ENCODE measurements at places on chromosomes 13 and 19.

DNA sequence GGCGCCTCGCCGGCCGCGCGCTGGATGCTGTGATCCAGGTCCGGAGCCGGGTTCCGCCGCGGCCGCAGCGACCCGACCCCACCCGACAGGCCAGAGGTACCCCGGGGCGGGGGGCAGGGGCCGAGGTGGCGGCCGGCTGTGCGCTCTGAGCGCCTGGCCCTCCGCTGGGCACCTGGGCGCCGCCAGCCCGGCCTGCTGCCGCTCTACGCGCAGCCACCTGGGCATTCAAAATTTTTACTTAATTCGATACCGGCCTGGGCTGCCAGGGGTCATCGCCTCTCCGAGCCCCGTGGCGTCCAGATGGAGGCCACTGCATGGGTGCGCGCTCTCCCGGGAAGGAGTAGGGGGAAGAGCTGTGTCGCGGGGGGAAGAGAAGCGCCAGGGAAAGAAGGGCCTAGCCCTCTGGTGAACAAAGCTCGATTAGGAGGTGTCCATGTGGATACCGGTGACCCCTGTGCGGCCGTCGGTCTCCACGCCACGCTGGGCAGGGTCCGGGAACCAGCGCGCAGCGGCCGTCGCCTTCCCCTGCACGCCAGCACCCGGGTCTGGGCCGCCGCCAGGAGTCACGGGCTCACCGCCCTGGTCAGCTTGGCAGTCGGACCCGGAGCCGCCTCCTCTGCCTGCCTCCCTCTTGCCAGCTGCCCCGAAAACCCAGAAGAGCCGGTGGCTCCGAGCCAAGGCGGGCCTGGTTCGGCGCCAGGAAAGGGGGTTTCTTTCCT, 666 bp downstream of the BIVM start:
- peak overlapping the region; percentile 61 for H3K27ac ChIP-seq
- no peak for DNase-seq
- H3K27me3 ChIP-seq = no peaks in the 10 kb centered on the region
- peaks cover 11% of the 10 kb centered on the region for H3K4me1 ChIP-seq
- H3K4me3 ChIP-seq = peak overlapping the region; percentile 77

- H3K27me3 ChIP-seq = no peaks in the 10 kb centered on the region
- no peak overlapping the region for H3K27ac ChIP-seq
- peaks cover 54% of the 10 kb centered on the region for H3K36me3 ChIP-seq
- H3K4me3 ChIP-seq = no peak overlapping the region
- no peaks in the 10 kb centered on the region for H3K4me1 ChIP-seq
Observed at GRCh38 chr19:11027381-11027780, 61.9 kb upstream of the LDLR start.

DNA sequence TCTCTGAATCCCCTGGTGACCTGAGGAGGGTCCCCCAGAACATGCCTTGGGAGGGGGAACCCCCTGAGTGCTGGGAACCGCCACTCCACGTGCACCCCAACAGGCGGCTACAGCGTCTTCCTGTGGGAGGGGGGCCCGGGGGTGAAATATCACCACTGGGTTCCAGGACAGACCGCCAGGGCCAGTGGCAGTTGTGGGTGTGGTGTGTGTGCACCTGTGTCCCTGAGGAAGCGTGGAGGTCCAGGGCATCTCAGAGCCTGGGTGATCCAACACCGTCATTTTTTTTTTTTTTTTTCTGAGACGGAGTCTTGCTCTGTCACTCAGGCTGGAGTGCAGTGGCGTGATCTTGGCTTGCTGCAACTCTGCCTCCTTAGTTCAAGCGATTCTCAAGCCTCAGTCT, 4.2 kb downstream of the ADGRE5 start:
- H3K27ac ChIP-seq = no peak overlapping the region
- no peaks in the 10 kb centered on the region for H3K36me3 ChIP-seq
- H3K4me1 ChIP-seq = peaks cover 22% of the 10 kb centered on the region
- no peak overlapping the region for H3K4me3 ChIP-seq
- no peak for DNase-seq

GRCh38 chr13:27658546-27658945, 36.9 kb downstream of the POLR1D start:
- no peaks in the 10 kb centered on the region for H3K27me3 ChIP-seq
- no peak overlapping the region for H3K4me3 ChIP-seq
- peaks cover 28% of the 10 kb centered on the region for H3K4me1 ChIP-seq
- no peak for DNase-seq
- H3K27ac ChIP-seq = no peak overlapping the region

GRCh38 chr19:40598121-40598917, 2.9 kb upstream of the LTBP4 start:
- no peaks in the 10 kb centered on the region for H3K36me3 ChIP-seq
- DNase-seq = no peak
- peaks cover 38% of the 10 kb centered on the region for H3K4me1 ChIP-seq
- no peak overlapping the region for H3K4me3 ChIP-seq
- H3K27ac ChIP-seq = no peak overlapping the region

GRCh38 chr13:35770756-35771297, 294.3 kb upstream of the MAB21L1 start:
- H3K4me3 ChIP-seq = no peak overlapping the region
- H3K4me1 ChIP-seq = no peaks in the 10 kb centered on the region
- H3K27me3 ChIP-seq = no peaks in the 10 kb centered on the region
- no peak overlapping the region for H3K27ac ChIP-seq

DNA sequence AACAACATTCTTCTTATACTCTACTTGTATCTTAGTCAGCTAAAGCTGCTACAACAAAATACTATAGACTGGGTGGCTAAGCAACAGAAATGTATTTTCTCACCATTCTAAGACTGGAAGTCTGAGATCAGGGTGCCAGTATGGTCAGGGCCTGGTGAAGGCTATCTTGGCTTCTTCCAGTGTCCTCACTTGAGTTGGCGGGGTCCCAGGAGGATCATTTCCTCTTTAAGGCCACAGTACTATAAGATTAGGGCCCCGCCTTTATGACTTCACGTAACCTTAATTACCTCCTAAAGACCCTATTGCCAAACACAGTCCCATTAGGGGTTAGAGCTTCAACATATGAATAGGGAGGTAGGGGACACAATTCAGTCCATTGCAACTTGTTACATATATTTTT, 30.7 kb upstream of the DOCK9 start:
- no peak overlapping the region for H3K4me3 ChIP-seq
- H3K36me3 ChIP-seq = no peaks in the 10 kb centered on the region
- H3K27ac ChIP-seq = peak overlapping the region; percentile 65
- peaks cover 45% of the 10 kb centered on the region for H3K4me1 ChIP-seq

DNA sequence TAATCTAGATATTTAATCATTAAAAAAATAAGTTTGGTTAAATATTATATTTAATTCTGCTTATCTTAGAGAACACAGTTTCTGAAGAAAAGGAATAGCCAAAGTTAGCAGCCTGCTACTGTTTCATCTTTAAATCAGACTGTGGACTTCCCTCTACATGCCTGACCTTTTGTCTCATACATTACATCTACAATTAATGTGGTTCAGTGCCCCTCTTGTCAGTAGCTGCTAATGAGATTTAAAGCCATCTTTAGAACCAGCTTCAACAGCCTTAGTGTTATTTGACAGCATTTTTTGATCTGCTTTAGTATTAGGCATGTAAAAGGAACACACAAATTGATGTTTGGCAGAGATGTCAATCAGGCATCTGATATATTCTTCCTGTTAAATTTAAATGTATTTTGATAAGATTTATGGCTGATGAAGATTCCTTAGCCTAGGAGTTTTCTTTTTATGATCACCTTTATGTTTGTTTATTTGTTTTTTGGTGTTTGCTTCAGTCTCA, 1925.8 kb upstream of the PRR20A start:
- no peak overlapping the region for H3K27ac ChIP-seq
- no peaks in the 10 kb centered on the region for H3K27me3 ChIP-seq
- H3K4me3 ChIP-seq = no peak overlapping the region
- H3K36me3 ChIP-seq = no peaks in the 10 kb centered on the region
- DNase-seq = no peak

- no peaks in the 10 kb centered on the region for H3K36me3 ChIP-seq
- H3K27me3 ChIP-seq = no peaks in the 10 kb centered on the region
- H3K4me3 ChIP-seq = no peak overlapping the region
- H3K27ac ChIP-seq = no peak overlapping the region
Observed at GRCh38 chr13:29920025-29920643, 69.7 kb upstream of the UBL3 start.

DNA sequence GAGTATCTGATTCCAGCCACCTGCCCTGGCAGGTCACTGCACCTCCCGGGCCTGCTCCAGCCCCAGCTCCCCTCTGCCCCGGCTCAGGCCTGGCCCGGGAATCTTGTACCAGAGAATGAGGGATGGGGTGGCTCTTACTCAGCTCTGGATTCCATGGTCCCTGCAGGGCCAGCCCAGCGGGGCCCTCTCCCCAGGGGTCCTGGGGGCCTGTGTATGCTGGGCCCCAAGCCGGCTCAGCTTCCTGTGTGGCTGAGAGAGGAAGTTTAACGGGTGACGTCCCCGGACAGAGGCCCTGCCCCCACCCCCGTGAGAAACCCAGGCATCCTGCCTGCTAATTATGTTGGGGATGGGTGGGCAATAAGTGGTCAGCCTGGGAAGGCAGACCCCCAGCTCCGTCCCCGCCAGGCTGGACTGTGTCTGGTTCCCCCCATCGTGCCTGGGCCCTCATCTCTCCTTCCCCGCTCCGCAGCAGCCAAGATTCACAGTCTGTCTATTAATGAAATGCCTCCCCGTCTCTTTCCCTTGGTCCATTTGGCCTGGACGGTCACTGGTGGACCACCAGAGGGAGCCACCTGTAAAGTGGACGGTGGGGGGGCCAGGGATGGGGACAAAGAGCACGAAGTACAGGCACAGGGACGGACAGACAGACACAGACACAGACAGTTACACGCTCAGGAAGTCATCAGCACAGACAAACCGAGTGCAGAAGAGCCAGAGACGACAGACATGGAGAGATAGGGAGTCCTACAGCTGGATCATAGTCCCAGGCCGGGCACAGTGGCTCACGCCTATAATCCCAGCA, at the start of gene DENND1C:
Gene DENND1C (minus strand): TSS at position 247 of the 802 bp plus-strand sequence. CDS start 92 bp downstream, at position 155.
- H3K27ac ChIP-seq = no peak within 1 kb of the TSS
- DNase-seq = no peak
- no peak within 1 kb of the TSS for H3K4me3 ChIP-seq

GRCh38 chr19:45238556-45238955, 6.7 kb downstream of the EXOC3L2 start:
- peaks cover 5% of the 10 kb centered on the region for H3K27me3 ChIP-seq
- no peak overlapping the region for H3K4me3 ChIP-seq
- no peak for DNase-seq
- H3K36me3 ChIP-seq = no peaks in the 10 kb centered on the region

GRCh38 chr19:57830071-57830602, at the start of gene ZNF587B:
TSS of gene ZNF587B (plus strand) at chr19:57830299. CDS start at chr19:57830529, 230 bp downstream.
- peak within 1 kb of the TSS; percentile 58 for H3K4me3 ChIP-seq
- peaks cover 4% of the 10 kb centered on the region for H3K36me3 ChIP-seq
- peak; percentile 61 for DNase-seq
- H3K27ac ChIP-seq = peak within 1 kb of the TSS; percentile 79
- peaks cover 12% of the 10 kb centered on the region for H3K4me1 ChIP-seq

- H3K27me3 ChIP-seq = peaks cover 19% of the 10 kb centered on the region
- H3K36me3 ChIP-seq = no peaks in the 10 kb centered on the region
- no peak for DNase-seq
- peaks cover 11% of the 10 kb centered on the region for H3K4me1 ChIP-seq
- H3K4me3 ChIP-seq = peak overlapping the region; percentile 35
- no peak overlapping the region for H3K27ac ChIP-seq
Observed at GRCh38 chr13:20127562-20128458, 33.0 kb downstream of the GJA3 start.

- no peak for DNase-seq
- no peak overlapping the region for H3K4me3 ChIP-seq
- no peaks in the 10 kb centered on the region for H3K36me3 ChIP-seq
Observed at GRCh38 chr13:67792151-67792676, 562.1 kb upstream of the PCDH9 start.

DNA sequence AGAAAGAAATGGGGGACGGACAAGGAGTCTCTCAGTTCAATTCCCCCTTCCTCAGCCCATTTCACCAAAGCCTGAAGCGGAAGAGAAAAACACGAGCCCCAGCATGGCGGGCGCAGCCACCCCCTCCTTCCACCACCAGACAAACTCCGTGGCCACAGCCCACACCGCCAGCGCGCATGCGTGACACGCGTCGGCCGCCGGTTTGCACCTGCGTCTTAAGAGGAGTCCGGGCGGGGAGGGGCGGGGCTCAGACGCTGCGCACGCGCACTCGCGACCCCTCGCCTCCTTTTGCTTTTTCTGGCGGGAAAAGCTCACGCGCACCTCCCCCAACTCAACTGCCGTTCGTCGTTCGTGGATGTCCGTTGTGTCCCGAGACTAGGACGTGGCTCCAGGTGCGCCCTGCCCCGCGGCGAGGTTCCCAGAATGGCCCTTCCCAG, at the start of gene KASH5:
Gene KASH5 (plus strand): TSS at position 314 of the 437 bp plus-strand sequence. CDS start 2,635 bp downstream, outside the sequence.
- no peak within 1 kb of the TSS for H3K4me3 ChIP-seq
- no peaks in the 10 kb centered on the region for H3K4me1 ChIP-seq
- no peak within 1 kb of the TSS for H3K27ac ChIP-seq
- H3K27me3 ChIP-seq = peaks cover 11% of the 10 kb centered on the region
- no peak for DNase-seq
- H3K36me3 ChIP-seq = no peaks in the 10 kb centered on the region

GRCh38 chr13:110980921-110981320, 66.1 kb upstream of the ANKRD10 start:
- no peak overlapping the region for H3K4me3 ChIP-seq
- H3K27ac ChIP-seq = no peak overlapping the region
- no peak for DNase-seq
- peaks cover 15% of the 10 kb centered on the region for H3K27me3 ChIP-seq
- no peaks in the 10 kb centered on the region for H3K36me3 ChIP-seq

- no peaks in the 10 kb centered on the region for H3K4me1 ChIP-seq
- H3K36me3 ChIP-seq = no peaks in the 10 kb centered on the region
- H3K27me3 ChIP-seq = no peaks in the 10 kb centered on the region
Observed at GRCh38 chr19:22602631-22603272, 31.4 kb upstream of the ZNF492 start.

DNA sequence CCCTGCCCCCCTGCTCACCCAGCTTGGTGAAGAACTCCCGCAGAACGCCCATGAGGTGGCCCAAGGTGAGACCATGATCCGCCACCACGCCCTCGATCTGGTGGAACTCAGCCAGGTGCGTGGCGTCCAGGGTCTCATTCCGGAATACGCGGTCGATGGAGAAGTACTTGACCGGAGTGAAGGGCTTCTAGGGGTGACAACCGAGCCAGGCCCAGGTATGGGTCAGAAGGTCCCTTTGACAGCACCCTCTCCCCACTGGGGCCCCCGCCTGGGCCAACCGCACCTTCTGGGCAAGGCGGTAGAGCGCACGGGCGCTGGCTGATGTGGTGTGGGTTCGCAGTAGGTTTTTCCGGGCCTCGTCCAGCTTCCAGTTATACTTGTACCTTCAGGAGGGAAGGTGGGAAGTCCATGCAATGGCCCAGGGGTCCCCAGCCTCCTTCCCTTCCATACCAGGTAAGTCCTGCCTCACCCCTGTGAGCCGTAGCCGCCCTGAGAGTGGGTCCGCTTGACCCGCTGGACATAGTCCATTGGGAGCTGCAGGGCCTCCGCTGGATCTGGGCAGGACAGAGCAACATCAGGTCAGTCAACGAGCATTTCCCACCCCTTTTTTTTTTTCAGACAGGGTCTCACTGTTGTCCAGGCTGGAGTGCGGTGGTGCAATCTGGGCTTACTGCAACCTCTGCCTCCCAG, 5.7 kb upstream of the SYCE2 start:
- no peak for DNase-seq
- no peaks in the 10 kb centered on the region for H3K4me1 ChIP-seq
- H3K36me3 ChIP-seq = peaks cover 43% of the 10 kb centered on the region
- no peak overlapping the region for H3K27ac ChIP-seq
- no peaks in the 10 kb centered on the region for H3K27me3 ChIP-seq
- H3K4me3 ChIP-seq = no peak overlapping the region
